Cerebellum (tissue), 4 donors: ENCODE measurements at places on chromosomes 16 and 17.

DNA sequence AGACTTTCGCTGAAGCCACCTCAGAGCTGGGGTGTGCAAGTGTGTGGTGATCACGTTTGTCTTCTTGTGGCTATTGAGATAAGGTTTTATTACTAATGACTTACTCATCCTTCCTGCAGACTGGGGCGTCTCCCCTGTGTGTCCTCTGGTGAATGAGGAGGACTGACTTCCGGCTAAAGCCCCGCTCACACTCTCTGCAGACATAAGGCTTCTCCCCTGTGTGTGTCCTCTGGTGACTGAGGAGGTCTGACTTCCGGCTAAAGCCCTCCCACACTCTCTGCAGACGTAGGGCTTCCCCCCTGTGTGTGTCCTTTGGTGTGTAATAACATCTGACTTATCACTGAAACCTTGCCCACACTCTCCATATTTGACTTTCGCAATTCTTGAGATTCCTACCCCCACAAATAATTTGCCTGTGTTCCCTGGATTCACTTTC, 19.4 kb downstream of the PRDM7 start:
- DNase-seq: no peak

DNA sequence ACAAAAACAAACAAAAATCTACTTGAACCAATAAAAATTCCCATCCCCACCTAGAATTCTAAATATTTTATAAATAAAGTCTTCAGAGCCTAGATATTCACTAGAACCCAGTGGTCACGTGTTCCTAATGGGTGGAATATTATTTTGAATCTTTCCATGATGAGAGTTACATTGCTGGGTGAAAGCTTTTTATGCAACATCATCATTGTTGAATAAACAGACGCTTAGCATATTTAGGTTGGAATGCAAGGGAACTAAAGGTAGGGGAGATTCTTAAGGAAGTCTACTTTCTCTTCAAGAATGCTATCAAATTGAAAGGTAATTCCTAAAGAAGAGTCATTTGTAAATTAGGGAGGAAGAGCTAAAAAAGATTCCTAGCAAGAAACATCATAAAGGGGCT, 723.1 kb downstream of the WWOX start:
- no peak for DNase-seq

DNA sequence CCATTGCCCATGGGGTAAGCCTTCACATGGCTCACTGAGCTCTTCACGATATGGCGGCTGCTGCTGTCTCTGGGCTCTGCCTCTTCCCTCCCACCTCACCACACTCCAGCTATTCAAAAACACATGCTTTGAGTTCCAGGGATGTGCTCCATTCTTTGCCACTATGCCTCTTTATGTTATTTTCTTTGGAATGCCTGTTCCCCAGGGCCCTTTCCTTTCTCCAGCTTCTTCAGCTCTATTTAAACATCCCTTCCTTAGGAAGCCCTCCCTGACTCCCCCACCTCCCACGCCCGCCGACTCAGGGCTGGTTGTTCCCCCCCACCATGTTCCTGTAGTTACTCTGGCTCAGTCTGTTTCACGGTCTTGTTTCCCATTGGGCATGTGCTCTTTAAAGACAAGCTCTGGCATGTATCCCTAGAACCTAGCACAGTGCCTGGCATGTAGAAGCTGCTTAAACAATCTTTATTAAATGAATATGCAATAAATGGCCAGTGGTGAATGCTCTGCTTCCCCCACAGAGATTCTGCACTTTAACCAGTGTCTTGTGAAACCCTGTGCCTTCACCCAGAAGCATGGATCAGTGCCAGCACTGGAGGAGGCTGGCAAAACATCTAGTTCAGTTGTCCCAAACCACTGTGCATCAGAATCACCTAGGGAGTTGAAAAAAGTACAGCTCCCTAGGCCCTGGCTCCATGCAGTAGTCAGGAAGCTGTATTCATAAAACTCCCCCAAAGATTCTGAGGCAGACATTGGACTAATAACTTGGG, 6.9 kb downstream of the MYCBPAP start:
- DNase-seq: no peak

- DNase-seq: no peak
These were observed 7.5 kb upstream of the ITGB3 start for GRCh38 chr17:47246120-47246519.

DNA sequence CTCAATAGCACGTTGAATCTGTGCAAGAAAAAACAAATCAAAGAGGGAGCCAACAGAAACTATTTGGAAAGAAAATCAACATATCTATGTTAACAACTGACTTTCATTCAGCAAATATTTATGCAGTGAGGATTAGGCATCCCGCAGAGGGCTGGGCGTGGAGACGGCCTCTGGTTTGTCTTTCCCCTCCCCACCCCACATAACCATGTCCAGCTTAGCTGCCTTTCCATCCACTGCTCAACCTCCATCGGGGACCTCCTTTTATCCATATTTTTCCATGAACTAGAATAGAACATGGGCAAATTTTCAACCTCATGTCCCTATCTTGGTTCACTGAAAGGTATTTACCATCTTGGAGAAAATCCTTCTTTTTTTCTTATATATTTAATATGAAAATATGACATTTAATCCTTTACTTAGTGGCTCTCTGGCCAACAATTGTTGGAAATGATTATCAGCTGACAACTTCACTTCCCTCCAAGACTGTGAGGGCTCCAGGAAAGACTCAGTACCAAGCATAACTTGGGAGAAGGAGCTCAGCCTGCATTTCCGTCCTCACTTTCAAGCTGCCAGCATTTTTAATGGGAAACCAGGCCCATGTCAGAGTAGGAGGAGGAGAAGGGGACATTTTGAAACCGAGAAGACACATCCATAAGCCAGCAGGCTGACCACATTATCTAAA, 462.6 kb upstream of the MAF start:
- DNase-seq: no peak

DNA sequence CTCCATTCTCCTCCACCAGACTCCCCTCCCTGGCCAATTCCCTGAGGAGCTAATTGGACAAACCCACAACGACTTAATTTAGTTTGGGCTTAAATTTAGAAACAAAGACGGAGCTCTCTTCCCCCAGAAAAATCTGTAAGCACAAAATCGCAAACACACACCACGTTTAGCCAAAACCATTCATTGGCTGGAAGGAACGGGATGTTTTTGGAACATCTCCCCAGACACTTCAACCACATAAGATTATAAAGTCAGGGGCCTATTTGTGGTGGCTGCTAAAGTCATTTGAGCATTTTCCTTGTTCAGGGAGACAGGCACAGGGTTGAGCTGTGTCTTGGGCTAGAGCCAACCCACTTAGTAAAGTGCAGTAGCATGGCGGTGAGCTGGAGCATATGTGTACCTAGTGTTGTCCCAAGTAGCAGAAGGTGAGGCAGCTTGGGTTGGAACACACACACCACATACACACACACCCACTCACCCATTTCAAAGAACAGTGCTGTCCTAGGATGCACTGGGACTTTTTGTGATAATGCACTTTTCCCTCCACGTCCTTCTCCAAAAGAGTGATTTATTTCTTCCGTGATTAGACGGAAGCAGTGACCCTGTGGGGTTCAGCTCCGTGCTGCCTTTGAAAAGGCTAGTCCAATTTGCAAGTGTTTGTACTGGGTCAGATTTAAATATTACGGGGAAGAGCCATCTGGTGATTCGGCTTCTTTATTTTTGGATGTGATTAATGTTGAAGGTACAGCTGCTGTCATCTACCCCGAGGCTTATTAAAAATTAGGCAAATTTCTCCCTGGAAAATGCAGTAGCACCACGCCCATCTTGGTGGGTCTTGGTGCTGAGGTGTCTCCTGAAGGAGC, 32.2 kb downstream of the ELAC2 start:
- DNase-seq: peak; percentile 50

- DNase-seq: no peak
These were observed 67.8 kb upstream of the MMP2 start for GRCh38 chr16:55411231-55411630.
